Hepatocyte (in vitro differentiated cells): ENCODE measurements at places on chromosomes 2 and 18. TPM values are rescaled to one million over a fixed set of nuclear protein-coding genes. Genes with fewer than 3 reads are reported as not detected.

Gene LRP1B
- 1.8 and 2.0 TPM in 2 replicates for total RNA-seq

Gene TPO
- not detected in 2 replicates for total RNA-seq

GRCh38 chr18:44783371-44783770 lies 102.7 kb downstream of the SETBP1 start:
- no peak for DNase-seq

DNA sequence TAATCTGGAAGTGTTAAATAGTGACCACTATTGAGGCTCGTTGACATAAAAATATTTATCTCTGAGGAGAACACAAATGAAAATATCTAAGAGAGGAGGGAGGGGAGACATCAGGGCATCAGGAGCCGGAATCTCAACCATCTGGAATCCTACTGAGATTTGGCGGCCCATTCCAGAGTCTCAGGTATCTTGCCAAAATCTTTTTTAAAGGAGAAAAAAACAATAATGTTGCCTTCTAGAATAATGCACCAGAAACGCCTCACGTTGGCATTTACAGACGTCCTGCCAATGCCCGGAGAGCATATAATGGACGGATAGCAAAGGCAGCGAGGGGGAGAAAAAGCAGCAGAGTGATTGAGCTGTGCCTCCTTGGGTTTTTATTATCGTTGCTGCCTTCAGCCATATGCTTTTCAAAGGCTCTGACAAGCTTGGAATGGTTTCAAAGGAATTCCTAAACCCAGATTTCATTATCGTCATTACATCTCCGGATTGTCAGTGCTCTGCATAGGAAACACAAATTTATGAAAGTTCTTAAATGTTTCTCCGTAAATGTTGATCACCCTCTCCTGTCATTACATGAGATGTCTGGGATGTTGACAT lies 30.9 kb upstream of the EGR4 start:
- no peak for DNase-seq

GRCh38 chr18:68438983-68439382 lies 275.9 kb downstream of the TMX3 start:
- DNase-seq, result no peak

DNA sequence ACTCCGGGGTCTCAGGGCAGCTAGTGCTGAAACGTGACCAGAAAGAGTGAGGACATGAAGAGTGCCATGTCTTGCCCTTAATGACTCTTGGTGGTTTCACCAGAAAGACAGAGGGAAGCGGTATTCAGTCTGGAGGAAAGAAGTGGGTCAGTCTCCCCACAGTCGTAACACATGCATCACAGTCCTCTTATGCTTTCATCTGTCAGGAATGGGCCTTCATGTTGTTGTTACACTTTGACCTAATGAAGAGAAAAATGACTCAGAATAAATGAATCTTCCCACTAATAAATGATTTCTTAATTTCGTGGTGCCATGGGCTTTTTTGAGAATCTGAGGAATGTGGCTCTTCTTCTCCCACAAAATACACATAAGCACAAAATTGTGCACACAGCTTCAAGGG lies 103.2 kb downstream of the SLC8A1 start:
- DNase-seq, result no peak

GRCh38 chr2:6787376-6787775 lies 78.3 kb downstream of the CMPK2 start:
- DNase-seq, result no peak

GRCh38 chr18:57433482-57433881 lies 1.7 kb upstream of the ONECUT2 start:
- DNase-seq, result no peak

Gene SERPINB13
- not detected in 2 replicates for total RNA-seq

DNA sequence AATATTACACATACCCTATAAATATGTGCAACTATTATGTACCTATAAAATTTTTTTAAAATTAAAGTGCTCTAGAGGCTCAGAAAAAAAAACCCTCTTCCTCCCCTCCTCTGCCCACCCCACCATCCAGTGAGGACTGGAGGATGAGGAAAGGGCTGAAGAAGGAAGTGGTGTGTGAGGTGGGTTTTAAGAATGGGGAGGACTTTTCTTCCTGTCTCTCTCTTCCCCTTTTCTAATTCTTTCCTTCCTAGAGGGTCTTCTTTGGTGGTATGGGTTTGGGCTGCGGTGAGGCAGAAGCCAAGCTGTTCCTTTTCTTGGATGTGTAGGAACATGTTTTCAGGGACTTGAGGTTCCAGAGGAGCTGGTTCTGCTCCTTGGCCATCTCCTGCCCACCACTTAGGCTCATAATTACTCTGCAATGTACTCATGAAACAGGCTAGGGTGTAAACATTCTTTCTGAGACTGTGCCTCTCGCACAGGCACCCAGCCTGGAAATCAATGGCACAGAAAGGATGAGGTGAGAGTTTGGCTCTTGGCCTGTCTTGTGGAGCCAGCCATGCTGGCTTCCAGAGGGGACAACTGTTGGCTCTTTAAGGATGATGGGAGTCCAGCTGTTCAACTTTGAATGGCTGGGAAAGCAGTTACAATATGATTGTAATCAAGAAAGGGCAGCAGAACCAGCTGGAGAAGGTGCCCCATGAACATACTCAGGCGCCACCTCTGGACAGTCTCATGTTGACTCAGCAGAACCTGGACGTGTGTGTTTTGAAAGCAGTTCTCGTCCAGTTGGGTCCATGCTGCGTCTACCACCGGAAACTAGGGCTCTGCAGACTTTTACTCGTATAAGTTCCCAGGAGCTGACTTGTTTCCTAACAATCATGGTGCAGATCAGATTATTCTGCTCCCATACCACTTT lies 38.3 kb downstream of the IL1RL2 start:
- DNase-seq, result no peak

Gene TTR
- 2,638 and 3,184 TPM in 2 replicates for total RNA-seq

Gene CABYR
- total RNA-seq, result 5.3 and 7.5 TPM in 2 replicates

Gene ITGB6
- 37.4 and 41.1 TPM in 2 replicates for total RNA-seq

GRCh38 chr2:85770786-85771409 lies 17.1 kb downstream of the ATOH8 start:
- DNase-seq, result no peak

GRCh38 chr2:239369631-239370161 lies 31.1 kb downstream of the HDAC4 start:
- DNase-seq, result no peak

DNA sequence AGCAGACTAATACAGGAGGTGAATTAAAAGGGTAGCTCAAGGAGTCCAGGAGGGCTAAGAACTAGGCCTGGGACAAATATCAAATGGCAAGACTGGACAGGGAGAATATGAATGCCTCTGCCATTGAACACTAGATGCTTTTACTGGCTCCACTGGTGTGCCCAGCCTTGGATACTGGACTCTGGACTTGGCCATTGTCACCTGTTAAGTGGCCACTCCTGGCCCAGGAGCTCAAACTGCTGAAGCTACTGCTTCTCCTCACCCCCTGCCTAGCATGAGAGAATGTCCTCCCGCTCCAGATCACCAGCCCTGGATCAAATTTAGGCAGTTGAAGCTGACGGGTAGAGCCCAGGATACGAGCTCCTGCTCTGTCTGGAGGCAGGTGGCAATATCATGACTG lies 170.8 kb downstream of the DDX1 start:
- DNase-seq, result no peak

- no peak for DNase-seq
Measured at GRCh38 chr2:238939074-238939473, 91.2 kb downstream of the TWIST2 start.
